Natural killer cell treated with Interleukin-12 subunit alpha and Interleukin-12 subunit beta and Interleukin-15 and Interleukin-18, amount 100 ng/mL, for 72 hours (primary cell): ENCODE measurements at places on chromosomes 13 and 19.

DNA sequence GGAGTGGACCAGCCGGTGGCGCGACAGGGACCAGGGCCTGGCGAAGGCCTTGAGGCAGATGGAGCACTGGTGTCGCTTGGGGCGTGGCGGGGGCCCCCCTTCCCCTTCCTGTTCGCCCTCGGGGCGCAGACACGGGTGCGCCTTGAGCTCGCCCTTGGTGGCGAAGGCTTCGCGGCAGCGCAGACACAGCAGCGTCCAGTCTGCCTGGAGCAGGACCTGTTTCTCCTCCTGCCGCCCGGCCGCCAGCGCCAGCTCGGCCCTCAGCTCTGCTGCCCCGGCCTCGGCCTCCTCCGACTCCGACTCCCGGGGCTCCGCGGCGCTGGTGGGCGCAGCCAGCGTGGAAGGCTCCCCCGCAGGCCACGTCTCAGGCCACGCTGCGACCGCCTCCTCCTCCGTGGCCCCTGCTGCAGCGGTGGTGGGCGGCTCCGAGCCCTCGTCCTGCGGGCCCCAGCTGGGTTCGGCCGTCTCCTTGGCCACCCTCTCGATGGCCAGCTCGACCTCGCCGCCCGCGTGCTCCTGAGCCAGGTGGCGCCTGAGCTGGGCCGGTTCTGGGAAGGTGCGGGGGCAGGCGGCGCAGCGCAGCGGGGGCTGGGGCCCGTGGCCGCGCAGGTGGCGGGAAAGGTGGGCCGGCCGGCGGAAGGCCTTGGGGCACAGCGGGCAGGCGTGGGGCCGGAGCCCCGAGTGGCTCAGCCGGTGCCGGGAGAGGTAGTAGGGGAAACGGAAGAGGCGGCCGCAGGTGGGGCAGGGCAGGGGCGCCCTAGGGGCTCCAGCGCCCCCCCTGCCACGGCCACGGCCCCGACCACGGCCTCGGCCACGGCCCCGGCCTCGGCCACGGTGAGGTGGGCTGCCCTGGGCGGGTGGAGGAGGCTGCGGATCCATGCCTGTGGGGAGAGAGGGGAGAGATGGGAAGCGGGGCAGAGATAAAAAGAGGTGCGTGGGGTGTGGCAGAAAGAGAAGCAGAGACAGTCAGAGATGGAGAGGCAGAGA is 1.6 kb downstream of the ZNF579 start:
- DNase-seq: no peak

GRCh38 chr13:37360556-37360955 is 238.0 kb downstream of the POSTN start:
- DNase-seq: no peak

DNA sequence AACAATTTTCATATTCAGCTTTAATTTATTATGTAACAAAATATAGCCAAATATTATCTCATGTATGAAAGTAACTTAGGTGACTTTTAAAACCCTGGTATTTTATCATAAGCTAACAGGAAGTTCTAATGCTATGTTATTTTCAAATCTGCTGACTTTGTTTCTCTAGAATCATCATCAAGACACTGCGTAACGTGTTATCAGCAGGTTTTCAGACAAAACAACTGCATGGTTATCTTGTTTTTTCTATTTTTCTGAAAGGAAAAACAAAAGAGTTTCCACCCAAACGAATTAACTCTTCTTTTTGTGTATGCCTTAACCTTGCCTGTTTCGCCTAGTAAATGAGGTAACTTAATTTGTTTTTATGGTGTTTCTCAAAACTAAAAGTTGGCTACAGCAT is 156.3 kb downstream of the TBC1D4 start:
- no peak for DNase-seq

- no peak for DNase-seq
These were observed 390.5 kb upstream of the HTR2A start for GRCh38 chr13:47287291-47287751.

- DNase-seq: no peak
These were observed 49.3 kb upstream of the VSTM2B start for GRCh38 chr19:29476528-29476927.

DNA sequence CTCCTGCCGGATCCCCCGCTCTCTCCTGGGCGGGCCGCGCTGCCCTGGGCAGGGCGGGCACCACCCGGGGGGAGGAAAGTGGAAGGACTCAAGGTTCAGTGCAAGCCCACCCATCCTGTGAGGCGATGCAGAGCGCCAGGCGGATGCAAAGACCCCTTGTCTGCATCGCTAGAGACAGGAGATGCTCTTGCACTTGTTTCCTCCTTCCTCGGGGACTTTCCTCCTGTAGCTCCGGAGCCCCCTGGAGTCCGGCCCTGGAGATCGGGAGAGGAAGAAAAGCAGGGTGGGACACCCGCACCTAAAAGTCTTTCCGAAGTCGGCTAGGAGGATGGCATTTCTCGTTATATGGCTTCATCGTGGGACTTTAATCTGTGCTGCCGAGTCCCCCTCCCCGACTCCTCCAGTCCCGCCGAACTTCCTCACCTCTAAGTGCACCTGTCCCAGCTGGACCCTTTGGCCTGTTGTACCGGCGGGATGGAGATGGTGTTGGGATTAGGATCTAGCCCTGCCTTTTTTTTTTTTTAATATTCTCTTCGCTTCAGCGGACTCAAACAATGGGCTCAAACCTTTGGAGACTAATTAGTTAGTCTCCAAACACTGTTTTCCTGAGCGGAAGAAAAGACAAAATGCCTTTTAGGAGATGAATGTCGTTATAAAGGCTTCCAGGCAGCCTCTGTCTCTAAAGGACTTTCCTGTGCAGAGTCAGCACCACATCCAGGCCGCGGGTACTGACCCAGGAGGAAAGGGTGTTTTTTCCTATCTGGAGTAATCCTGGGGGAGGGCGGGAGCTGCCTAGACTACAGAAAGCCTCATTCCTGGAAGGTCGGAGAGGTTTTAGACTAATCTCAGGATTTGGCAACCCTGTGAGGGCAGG is 725 bp downstream of the FAM124A start:
- no peak for DNase-seq

DNA sequence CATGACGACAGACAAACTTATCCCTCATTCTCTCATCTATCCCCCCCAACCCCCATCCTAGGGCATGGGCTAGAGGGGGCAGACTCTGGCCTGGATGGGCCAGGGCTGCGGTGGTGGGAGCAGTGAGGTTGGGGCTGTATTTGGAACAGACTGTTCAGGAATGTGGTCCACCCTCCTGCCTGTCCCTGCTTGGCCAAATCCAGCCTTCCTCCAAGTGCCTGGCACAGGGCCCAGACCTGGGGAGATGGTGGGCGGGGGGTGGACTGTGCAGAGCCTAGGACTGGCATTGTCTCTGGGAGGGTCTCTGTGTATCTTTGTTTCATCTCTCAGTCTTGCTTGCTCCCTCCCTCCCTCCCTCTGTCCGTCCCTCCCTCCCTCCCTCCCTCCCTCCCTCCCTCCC is 14.2 kb downstream of the EGLN2 start:
- DNase-seq: no peak

GRCh38 chr13:113941571-113942191 is 32.2 kb downstream of the C13orf46 start:
- DNase-seq: no peak

DNA sequence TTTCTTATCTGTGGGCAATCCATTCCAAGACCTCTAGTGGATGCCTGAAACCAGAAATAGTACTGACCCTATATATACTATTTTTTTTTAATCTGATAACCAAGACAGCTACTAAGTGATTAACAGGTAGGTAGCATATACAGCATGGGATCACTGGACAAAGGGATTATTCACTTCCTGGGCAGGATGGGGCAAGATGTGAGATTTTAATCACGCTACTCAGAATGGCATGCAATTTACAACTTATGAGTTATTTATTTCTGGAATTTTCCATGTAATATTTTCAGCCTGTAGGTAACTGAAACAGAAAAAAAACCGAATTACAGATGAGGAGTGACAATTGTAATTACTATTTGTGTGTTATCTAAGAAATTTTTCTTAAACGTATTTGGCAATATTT is 41.2 kb downstream of the ZIC2 start:
- no peak for DNase-seq

- no peak for DNase-seq
These were observed 997 bp upstream of the CACNG8 start for GRCh38 chr19:53961523-53962356.

DNA sequence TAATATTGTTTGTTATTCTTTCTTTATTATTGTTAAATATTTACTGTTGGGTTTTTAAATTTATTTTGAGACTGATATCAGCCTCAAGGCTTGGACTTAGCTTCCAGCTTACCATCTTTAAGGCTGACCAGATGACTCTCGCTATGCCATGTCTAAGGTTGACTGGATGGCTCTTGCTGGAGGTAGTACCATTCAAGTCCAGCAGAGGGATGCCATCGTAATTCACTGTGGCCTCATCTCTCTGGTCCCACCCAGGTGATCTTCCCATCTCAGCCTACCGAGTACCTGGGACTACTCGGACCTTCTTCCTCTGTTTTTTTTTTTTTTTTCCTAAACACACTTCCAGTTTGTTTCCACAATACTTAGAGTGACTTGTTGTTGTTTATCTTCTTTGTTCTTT is 41.7 kb upstream of the ZNF91 start:
- DNase-seq: no peak

DNA sequence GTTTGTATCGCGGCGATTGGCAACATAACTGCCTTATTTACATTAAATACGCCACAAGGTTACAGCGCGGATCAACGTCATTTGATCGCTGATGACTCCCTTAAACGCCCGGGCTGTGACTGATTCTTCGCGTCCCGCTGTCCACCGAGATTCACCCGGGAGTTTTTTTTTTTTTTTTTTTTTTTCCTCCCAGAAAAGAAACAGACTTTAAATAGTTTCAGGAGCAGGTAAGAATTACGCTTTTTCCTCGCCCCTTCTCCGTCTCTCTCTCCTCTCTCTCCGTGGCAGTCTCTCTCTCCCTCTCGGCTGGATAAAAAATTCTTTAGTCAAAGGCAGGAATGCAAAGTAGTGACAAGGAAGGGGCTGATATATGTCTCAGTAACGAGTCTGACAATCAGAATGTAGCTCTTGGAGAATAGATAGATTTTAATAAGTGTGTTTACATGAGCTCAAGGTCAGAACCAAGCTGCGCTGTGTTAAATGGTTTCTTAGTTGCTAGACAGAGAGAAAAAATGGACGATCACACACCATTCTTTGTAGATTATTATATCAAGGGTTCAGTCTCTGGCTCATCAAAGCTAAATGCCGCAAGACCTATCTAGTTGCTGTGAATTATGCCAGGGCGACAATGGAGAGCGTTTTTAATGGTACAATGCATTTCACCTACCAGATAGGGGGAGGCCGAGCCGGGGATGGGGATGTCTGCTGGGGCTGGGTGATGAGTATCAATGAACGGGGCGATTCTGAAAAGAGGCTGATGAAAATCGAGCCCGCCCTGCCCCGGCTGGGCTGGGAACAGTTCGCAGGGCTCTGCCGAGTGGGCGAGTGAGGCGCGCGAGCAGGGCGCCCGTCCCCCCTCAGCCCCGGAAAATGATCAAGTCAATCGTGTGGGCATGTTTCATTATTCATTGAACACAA is 147.2 kb upstream of the ZNF536 start:
- DNase-seq: no peak

GRCh38 chr13:41678848-41679247 is 221.5 kb downstream of the RGCC start:
- DNase-seq: no peak

- DNase-seq: no peak
These were observed 25.1 kb downstream of the ELF1 start for GRCh38 chr13:40993987-40994386.

GRCh38 chr19:49861541-49862378 is 5.6 kb downstream of the PNKP start:
- DNase-seq: no peak

GRCh38 chr19:50912727-50913716 is 1.8 kb upstream of the KLK4 start:
- no peak for DNase-seq

- DNase-seq: no peak
These were observed 5.3 kb upstream of the CYSLTR2 start for GRCh38 chr13:48648446-48648845.

GRCh38 chr13:24215732-24216131 is 55.2 kb downstream of the SPATA13 start:
- DNase-seq: no peak

GRCh38 chr13:30872276-30872594 is 33.8 kb upstream of the MEDAG start:
- no peak for DNase-seq

GRCh38 chr13:102897371-102898138 is 51.7 kb downstream of the ERCC5 start:
- no peak for DNase-seq

- no peak for DNase-seq
These were observed 190.9 kb upstream of the KLF12 start for GRCh38 chr13:74325106-74325505.

GRCh38 chr13:109665240-109665639 is 121.1 kb downstream of the IRS2 start:
- no peak for DNase-seq

GRCh38 chr13:100381595-100382224 is 206.9 kb downstream of the GGACT start:
- DNase-seq: no peak

DNA sequence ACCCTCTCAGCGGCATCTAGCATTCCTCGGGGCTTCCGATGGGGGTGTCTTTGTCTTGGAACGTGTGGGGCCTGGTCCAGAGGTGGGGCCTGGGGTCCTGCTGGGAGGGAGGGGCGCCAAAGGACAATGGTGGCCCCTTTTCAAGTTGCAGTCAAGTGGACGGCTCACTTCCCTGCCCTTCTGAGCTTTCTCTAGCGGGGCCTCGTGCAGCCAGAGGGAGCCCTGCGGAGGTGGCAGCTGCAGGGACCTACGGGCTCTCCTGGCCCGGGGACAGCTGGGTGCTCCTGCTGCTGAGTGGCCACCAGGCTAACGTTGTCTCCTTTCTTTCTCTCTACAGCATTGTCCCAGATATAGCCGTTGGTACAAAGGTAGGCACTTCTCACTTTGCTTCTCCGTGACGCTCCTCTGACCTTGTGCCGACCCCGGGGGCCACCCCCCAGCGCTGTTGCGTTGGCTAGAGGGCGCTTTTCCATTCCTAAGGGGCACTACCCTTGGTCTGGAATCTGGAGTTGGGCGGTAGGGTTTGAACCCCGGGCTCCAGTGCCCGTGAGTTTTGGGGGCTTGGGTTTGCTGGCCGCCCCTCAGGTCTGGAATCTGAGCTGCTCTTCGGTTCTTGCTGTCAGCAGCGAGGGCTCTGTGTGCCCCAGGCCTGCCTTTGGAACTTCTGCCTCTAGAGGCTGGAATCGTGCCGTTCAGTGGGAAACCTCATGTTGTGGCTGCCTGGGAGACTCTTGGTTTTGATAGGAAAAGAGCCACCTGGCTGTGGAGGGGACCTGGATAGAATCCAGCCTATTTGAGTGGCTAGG is 2.0 kb downstream of the PTBP1 start:
- no peak for DNase-seq

- no peak for DNase-seq
These were observed 38.4 kb upstream of the TCF3 start for GRCh38 chr19:1690699-1691307.
